ENCODE measurements at places on chromosomes 7 and 10. TPM values are rescaled to one million over a fixed set of nuclear protein-coding genes. Genes with fewer than 3 reads are reported as not detected.

The HEPACAM2 gene
- not detected for polyA plus RNA-seq

The GARIN1A gene
- 0.37 TPM for polyA plus RNA-seq

The AKR1C2 gene
- not detected for polyA plus RNA-seq

The EPHB4 gene
- not detected for polyA plus RNA-seq

The TAS2R3 gene
- not detected for polyA plus RNA-seq

The GJD4 gene
- polyA plus RNA-seq: not detected

The AS3MT gene
- polyA plus RNA-seq: not detected

The SPDYE1 gene
- polyA plus RNA-seq: 0.25 TPM

The SKIDA1 gene
- polyA plus RNA-seq: 0.20 TPM

The CEP55 gene
- polyA plus RNA-seq: 0.97 TPM

Data from CD8-positive, alpha-beta memory T cell (primary cell).